ENCODE measurements at places on chromosomes 7 and 10.

GRCh38 chr7:150425670-150426069 lies 24.8 kb upstream of the GIMAP8 start:
- DNase-seq = no peak

- DNase-seq = no peak
These were observed 180.8 kb downstream of the ARID5B start for GRCh38 chr10:62082271-62082656.

- DNase-seq = no peak
These were observed 53.1 kb downstream of the CUX1 start for GRCh38 chr7:101870361-101871062.

DNA sequence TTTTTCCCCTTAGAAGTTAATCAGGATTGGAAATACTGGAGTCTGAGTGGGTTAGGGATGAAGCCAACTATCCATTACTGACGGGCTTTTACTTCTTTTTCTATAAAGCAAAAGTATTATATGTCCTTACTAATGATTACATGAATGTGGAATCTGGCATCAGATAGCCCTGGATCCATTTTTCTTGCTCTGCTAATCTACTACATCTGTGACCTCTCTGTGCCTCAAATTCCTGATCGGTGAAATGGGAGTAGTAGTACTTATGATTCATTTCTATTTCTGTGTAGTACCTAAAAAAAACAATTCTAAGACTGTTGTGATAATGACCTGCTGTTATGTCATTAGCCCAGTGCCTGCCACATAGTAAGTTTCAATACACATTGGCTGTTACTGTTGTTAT lies 621.6 kb downstream of the SORCS3 start:
- no peak for DNase-seq

- DNase-seq = no peak
These were observed 25.0 kb downstream of the PRKAR2B start for GRCh38 chr7:107069457-107069856.
